Hematopoietic multipotent progenitor cell treated with erythropoietin and hydrocortisone succinate and interleukin-3 and kit ligand, for 15 days (in vitro differentiated cells): ENCODE measurements at places on chromosomes 2 and 18.

DNA sequence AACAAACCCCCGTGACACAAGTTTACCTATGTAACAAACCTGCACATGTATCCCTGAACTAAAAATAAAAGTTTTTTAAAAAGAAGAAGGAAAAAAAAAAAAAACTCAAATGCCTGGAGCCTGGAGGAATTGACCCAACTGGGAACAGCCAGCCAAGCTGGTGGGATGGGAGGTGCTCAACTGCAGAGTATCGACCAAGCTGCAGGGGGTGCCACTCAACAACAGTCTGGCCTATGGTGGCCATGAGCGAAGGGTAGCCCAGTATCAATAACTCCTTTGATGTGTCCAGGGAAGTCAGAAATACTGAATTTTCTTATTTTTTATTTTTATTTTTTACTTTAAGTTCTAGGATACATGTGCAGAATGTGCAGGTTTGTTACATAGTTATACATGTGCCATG lies 310.3 kb upstream of the DLGAP1 start:
- no peak for DNase-seq

DNA sequence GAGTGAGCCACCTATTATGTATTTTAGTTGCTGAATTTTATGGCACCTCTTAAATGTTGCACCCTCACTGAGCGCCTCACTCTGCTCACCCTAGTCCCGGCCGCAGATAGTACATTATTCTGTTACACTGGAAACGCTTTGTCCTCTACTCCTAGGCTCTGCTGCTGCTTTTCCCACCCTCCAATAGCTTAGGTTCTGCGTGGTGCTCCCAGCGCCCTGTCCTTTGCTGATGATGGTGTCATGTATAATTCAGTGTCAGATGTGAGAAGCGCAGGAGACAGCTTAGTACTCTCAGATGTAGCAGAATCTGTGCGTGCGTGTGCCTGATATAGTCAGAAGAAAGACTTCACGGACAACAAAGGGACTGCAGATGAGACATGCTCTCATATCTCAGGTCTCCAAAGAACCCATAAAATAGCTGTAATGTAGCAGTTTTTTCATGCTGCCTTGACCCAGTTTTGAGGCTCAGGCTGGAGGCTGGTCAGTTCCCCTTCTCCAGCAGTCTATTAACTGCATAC lies 1.4 kb upstream of the REEP1 start:
- no peak for DNase-seq

DNA sequence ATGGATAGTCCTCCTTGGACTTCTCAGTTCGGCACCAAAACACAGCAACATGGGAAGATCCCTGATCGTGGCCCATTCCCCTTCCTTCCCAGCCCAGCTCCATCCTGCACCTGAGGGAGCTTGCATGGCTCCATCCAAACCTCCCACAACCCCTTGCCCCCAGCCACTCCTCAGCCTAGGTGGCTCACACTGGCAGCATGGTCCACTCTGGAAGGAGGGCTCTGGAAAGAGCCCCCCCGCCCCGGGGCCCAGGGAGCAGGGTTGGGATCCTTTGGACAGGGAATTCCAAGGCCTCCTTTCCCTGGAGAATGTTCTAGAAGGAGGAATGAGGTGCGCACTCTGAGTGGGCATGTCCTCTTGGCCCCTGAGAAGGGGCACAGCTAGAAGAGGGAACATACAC lies 62.8 kb upstream of the ID2 start:
- no peak for DNase-seq

GRCh38 chr2:38262069-38262871 lies 114.8 kb downstream of the ATL2 start:
- no peak for DNase-seq

GRCh38 chr2:46798041-46798440 lies 117.6 kb downstream of the MCFD2 start:
- no peak for DNase-seq

DNA sequence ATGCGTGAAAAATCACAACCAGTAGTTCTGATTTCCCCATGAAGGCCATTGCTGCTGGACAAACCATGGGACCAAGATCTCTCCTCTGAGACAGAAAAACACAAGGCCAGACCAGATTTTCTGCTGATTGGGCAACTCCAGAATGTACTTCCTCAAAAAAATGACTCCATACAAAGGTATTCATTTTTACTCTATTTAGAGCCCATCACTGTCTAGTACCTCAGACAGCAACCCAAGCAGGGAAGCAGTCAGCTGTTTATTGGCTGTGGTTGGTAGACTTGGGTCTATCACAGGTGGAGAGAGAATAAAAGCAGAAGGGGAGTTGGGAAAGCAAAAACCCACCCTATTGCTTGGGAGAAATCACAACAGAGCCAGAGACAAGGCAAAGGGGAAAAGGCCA lies 219.9 kb downstream of the PIK3C3 start:
- no peak for DNase-seq

GRCh38 chr2:207901829-207902228 lies 123.5 kb downstream of the PLEKHM3 start:
- no peak for DNase-seq

- no peak for DNase-seq
These were observed 14.1 kb upstream of the ZSWIM2 start for GRCh38 chr2:186862869-186863709.

DNA sequence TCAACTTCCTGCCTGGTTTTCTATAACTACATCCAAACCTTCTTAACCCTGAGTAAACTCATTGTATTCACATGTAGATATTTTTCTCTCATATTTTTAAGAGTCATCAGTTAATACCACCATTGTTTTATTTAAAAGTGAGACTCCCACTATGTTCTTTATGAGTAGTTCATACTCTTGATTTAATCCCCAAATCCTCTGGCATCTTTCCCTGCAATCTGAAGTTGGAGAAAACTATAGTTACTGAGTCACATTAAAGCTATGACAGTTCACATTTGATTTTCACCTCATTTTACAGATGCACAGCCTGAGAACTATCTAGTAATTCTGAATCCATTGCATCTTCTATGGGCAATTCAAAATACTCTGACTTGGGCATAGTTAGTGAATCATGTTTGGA lies 1358.7 kb upstream of the NRXN1 start:
- DNase-seq: no peak
